ENCODE measurements at places on chromosomes 11 and 22.
A peak's percentile ranks its signal among the peaks of the same experiment; 100 is the strongest.

DNA sequence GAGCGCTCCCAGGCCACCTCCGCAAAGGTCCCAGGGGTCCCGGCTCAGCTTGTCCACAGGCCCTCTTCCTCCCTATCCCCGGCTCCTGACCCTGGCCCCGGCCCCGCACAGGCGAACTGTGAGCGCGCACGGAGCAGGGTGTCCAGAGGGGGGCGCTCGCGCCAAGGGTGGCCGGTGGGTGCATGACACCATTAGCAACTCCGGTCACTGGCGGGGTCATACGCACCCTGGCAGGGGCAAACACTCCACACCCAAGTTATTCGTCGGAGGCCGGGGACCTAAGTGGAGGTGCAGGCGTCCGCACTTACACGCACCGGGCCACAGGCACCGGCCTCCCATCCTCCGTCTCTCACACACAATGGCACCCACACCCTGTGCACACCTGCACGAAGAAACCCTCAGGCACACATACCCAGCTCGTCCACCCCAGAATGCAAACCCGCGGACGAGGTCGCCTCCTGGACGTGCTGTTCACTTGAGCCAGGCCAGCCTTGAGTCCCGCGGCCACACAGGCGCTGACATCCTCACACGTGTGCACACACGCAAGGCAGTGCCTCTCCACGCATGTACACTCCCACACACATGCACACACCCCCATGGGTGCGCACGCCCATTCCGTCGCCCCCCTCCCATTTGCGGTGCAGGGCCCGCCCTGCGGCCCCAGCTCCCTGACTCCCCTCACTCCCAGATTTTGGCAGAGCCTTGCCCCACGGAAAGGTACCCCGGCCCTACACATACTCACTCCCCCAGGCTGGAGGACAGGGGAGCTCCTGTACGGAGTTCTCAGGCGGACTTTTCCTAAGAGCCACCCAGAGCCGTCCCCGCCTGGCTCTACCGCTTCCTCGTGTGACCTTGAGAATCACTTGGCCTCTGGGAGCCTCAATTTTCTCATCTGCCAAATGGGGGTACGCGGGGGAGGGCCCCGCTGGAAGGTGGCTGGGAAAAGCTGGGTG is at the start of gene RASGRP2:
RASGRP2 (minus strand) TSS at position 552 of the 953 bp plus-strand sequence. CDS start 1,276 bp downstream, outside the sequence.
- peak; percentile 72 for DNase-seq

DNA sequence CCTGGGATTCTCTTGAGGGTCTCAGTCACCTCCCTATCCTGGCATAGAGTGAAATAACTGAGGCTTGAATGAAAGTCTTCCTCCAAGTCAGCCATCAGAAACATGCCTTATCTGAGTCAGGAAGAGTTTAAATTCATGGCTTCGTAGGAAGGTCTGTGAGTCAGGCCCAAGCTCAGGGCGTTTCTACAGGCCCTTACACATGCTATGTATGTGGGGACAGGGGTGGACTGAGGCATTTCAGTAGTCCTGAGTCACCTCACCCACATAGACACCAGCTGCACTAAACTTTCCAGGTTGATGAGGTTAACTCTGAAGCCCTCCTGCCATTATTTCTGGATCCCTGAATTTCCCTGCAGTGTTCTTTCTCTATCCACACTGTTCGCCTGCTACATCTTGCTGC is 134.6 kb upstream of the RCN1 start:
- DNase-seq = no peak

- DNase-seq = no peak
These were observed 8.3 kb downstream of the OSBPL5 start for GRCh38 chr11:3156661-3157311.

DNA sequence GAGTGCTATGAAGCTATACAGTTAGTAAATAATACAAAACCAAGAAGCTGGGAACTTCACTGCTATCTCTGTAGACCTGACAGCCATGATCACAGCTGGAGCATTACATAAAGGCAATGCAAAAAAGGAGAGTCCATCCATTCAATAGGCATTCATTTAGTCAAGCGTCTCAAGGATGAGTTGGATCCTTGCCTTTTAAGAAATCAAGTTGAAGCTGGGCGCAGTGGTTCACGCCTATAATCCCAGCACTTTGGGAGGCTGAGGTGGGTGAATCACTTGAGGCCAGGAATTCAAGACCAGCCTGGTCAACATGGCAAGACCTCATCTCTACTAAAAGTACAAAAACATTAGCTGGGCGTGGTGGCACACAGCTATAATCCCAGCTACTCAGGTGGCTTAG is 48.1 kb upstream of the ALKBH3 start:
- DNase-seq = no peak

GRCh38 chr11:74265256-74265655 is 46.2 kb downstream of the P4HA3 start:
- no peak for DNase-seq

DNA sequence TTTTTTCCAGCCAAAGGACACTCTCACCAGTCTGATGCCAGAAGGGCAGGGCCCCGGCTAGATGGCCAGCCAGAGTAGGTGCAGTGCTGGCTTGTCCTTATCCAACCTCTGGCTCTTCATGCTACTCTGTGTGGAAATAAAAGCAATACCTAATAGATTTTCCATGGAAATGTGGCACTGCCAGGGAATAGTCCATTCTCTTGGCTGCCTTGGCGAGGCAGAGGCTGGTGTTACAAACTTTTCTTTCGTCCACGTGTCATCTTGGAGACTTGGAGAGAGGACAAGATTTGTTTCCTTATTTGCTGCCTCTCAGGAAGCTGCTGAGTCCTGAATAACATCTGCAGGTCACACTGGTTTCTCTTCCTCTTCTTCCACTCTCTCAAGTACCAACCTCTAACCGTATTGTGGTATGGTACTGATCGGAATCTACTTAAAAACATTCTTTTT is 17.2 kb upstream of the C1QTNF4 start:
- peak; percentile 51 for DNase-seq

DNA sequence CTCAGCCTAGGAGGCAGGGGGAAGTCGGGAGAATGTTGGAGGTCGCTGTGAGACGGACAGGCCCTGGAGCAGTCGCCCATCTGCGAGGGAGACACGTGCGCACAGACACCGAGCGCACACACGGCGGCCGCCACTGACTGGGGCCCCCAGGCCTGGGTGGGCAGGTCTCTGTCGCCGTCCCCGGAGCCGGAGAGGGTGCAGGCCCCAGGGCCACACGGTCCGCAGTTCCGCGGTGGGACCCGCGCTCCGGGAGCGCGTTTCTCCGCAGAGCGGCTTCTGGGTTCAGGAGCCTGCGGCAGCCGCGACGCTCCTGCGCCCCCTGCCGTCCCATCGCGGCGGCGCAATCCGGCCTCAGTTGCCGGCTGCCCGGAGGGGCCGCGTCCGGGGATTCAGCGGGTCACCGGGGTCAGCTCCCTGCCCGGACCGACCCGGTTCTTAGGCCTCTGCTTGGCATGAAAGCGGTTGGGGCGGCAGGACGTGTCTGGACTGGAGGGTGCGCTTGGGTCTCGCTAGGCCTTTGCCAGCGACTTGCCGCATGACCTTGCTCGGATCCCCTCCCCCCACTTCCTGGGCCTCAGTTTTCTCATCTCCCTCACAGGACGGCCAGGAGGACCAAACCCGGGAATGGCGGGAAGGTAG is 31.2 kb downstream of the PDE2A start:
- peak; percentile 12 for DNase-seq

GRCh38 chr11:14582793-14583192 is 60.8 kb upstream of the PDE3B start:
- DNase-seq = no peak

- no peak for DNase-seq
These were observed 11.8 kb upstream of the WDR74 start for GRCh38 chr11:62850911-62851806.

- peak; percentile 87 for DNase-seq
These were observed at the start of the genes LMNTD2 and RASSF7 for GRCh38 chr11:560305-561147. LMNTD2 (minus strand) TSS chr11:560738; CDS start chr11:560716, 22 bp downstream. RASSF7 (plus strand) TSS chr11:560970; CDS start chr11:561769, 799 bp downstream.

- no peak for DNase-seq
These were observed 1.6 kb upstream of the HORMAD2 start for GRCh38 chr22:30078320-30079311.

DNA sequence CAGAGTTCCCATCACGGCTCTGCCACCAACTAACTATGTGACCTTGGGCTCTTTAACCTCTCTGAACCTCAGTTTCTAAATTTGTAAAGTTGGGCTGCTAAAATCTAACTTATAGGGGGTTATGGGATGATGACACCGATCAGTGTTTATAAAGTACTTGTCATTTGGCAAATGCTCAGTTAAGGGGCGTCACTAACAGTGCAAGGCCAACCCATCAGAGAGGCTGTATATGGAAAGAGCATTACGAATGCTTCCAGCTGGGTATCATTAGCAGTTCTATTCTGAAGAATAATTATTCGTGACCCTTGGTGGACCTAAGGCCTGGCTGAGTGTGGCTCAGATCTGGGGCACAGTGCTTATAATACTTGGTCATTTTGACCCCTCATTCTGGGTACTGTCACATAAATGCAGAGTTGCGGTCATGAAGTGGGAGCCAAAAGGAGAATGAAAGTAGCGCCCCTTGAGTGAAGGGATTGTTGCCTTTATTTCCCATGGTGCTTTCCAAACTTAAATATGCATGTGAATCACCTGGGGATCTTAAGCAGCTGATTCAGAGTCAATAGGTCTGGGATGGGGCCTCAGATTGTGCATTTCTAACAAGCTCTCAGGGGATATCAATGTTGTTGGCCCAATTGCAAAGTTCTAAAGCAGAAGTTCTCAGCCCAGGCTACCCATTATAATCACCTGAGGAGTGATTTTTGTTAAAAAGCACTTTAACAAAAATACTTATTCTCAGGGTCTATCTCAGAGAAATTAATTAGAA is 115.8 kb downstream of the CSNK2A3 start:
- no peak for DNase-seq

GRCh38 chr11:79439410-79439885 is 1.4 kb downstream of the TENM4 start:
- DNase-seq = no peak

- DNase-seq = no peak
These were observed 13.0 kb downstream of the LTO1 start for GRCh38 chr11:69662021-69662698.

- no peak for DNase-seq
These were observed 74.1 kb upstream of the CEP126 start for GRCh38 chr11:101840704-101841103.

DNA sequence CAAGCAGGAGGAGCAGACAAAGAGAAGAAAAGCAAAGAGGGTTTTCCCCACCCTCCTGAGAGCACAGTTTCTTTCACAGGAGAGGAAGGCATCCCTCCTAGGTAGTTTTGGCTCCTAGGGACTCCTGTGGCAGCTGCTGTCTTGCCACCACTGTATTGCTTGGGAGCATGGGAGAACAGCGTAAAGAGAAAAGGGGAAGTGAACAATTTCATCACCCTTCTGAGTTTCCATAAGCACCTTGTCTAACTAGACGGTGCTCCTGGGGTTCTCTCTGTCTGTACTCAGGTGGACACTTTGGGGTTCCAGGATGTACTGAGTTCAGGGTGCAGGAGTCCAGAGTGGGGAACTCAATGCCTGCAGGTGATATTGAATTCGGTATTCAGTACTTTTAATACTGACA is 1430.5 kb downstream of the TBC1D22A start:
- DNase-seq = no peak

GRCh38 chr22:38941488-38941987 is 15.9 kb upstream of the APOBEC3A start:
- peak; percentile 34 for DNase-seq

DNA sequence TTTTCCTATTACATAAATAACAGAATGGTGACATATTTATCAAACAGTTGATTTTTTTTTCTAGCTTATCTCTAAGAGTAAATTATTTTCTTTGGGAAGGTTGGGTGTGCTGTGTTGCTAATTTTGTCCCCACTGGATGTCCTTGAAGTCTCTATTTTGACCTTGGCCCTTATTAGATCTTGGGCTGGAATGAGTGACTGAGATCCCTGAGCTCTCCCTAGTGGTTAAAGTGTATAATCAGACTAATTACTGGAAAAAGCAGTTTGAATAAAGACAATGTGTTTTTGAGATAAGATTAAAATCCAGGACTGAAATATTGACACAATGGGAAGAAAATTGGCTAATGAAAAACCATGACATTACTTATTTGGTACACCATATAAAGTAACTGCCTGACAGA is 56.1 kb downstream of the AASDHPPT start:
- DNase-seq = no peak

DNA sequence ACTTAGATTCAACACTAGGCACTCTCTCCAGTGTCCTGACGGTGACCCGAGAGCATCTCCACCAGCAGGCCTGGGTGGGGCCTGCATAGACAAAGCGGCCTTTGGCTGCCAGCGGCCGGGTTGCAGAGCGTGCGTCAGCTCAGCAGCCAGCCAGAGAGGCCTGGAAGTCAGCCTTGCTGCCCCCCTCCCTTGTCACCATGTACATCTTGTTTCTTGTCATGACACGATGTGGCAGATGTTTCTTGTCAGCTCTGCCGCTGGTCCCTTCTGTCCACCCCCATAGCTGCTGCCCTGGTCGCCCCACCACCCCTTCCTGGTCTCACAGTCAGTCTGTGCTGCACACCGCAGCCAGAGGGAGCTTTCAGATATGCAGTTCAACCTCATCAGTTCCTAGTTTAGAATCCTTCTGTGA is 33.1 kb upstream of the CBX7 start:
- DNase-seq = no peak

DNA sequence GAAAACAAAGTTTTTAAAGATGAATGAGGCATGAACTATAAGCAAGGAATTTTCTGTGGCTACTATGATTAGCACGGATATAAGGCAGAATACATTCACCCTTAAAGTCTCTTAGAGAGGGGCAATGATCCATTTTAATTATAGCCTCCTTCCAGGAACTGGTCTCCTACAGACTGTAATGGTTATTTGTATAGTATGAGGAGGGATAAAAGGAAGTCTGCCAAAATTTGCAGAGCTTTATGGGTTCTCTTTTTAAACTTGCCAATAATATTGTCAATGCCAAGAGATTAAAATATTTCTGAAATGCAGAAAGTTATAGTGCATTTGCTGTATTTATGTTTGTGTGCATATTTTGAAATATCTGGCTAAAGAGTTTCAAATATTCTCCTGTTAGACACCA is 271.4 kb upstream of the LUZP2 start:
- DNase-seq = no peak

- no peak for DNase-seq
These were observed 24.1 kb upstream of the CLMP start for GRCh38 chr11:123219066-123219690.

- no peak for DNase-seq
These were observed 1.8 kb upstream of the ARHGEF17 start for GRCh38 chr11:73306069-73306841.

DNA sequence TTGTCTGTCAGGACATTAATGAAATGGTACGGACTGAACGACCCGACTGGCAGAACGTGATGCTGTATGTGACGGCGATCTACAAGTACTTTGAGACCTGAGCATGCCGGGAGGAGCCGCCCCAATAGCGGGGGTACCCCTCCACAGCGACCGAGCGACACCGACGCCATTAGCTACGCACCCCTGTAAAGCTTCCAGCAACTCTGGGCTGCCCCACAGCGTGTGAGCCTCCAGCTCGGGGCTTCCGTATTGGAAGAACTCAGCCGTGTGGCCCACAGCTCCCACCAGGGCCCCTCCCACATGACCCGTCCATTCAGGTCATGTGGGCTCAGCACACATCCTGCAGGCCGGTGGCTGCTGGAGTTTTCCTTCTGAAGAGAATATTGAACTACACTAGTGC is 12.9 kb upstream of the ADORA2A start:
- DNase-seq = no peak

DNA sequence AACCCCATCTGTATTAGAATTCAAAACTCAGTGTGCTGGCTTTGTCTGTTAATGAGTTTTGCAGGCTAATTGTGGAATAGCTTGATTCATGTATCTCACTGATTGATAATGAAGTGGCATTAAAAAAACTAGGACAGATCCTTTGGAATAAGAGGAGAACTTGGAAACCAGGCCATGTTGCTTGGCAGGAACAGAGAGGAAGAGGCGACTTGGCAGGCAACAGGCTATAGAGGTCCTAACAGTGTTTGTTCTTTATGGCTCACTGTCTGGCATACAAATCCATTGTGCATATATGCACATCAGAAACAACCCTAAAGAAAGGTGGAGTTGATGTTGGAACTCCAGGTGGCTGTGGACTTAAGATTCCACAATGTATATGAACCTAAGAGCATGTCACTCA is 17.4 kb upstream of the OR9I1 start:
- DNase-seq = no peak

All from GDM1 (cell line).